ENCODE measurements at places on chromosomes 2 and 18.

DNA sequence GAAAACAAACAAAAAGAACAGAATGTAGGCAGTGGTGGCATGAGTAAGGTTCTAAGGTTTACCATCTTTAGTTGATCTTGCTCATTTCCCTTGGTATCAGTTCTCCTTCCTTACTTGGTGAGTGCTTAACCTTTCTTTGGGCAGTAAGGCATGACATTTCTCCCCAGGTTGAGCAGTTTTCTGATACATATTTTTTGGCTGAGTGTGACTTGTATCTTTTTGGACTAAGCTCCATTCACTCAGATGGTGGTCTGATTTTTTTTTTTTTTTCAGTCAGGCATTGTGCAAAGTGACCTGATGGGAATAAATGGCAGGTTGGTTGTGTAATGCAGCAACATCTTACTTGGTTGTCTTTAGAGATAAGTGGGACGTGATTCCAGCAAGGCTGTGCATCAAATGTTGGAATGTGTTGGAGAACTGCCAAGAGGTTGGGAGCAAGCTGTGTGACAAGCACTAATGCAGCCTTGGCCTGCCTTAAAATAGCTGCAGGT lies 15.1 kb downstream of the SPTBN1 start:
- no peak for DNase-seq

DNA sequence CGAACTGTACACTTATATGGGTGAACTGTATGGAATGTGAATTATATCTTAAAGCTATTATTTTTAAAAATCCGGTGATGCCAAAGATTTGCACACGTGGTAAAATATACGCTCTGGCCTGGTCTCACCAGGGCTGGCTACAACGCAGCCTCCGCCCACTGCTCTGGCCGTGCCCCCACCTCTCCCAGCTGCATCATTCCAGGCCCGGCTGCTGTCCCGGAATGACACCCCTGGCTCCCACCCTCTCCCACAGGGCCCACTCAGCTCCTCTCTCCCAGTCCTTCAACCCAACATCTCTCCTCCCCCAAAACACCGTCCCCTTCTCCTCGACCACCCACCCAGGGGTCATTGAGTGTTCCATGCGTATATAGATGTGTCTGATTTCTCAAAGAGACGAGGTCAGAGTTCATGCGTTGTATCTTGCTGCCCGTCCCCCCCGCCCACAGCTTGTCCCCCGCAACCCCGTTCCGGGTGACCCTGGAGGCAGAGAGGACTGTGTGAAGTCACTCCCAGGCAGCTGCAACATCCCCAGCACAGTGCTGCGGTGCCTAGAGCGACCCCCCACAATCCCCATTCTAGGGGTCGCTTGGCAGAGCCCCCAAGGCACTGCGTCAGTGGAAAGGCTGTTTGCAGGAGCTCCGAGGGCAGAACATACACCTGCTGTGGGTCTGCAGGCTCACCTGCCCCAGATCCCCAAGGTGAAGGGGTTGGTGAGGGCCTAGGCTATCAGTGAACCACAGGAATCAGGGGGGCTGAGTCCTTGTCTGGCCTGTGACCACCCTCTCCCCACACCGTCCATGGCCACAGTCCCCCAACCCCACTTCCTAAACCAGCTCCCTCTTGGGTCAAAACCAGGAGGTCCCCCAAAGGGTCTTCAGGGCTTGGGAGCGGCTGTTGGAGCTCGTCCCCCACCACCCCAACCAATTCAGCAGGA lies 13.3 kb downstream of the DNMT3A start:
- DNase-seq, result no peak

GRCh38 chr2:218010984-218011652 lies 8.3 kb upstream of the TNS1 start:
- DNase-seq, result peak; percentile 55

DNA sequence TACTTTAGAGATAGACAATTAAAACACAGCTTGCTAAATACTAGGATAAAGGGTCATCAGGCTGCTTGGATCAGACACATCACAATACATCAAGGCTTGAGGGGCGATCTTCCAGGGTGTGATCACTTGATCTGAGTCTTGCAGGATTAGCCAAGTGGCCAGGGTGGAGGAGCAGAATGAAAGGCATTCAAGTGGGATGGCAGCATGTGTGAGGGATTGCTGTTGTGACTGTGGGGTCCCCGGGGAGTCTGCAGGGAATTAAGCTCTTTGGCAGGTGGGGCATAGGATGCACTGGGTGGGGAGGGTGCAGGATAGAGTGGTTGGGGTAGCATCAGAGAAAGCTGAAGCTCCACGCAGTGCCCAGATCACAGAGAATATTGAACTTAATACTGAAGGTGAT lies 58.0 kb upstream of the TMEM163 start:
- no peak for DNase-seq

GRCh38 chr2:190181123-190181669 lies 118.7 kb upstream of the MSTN start:
- DNase-seq, result no peak

DNA sequence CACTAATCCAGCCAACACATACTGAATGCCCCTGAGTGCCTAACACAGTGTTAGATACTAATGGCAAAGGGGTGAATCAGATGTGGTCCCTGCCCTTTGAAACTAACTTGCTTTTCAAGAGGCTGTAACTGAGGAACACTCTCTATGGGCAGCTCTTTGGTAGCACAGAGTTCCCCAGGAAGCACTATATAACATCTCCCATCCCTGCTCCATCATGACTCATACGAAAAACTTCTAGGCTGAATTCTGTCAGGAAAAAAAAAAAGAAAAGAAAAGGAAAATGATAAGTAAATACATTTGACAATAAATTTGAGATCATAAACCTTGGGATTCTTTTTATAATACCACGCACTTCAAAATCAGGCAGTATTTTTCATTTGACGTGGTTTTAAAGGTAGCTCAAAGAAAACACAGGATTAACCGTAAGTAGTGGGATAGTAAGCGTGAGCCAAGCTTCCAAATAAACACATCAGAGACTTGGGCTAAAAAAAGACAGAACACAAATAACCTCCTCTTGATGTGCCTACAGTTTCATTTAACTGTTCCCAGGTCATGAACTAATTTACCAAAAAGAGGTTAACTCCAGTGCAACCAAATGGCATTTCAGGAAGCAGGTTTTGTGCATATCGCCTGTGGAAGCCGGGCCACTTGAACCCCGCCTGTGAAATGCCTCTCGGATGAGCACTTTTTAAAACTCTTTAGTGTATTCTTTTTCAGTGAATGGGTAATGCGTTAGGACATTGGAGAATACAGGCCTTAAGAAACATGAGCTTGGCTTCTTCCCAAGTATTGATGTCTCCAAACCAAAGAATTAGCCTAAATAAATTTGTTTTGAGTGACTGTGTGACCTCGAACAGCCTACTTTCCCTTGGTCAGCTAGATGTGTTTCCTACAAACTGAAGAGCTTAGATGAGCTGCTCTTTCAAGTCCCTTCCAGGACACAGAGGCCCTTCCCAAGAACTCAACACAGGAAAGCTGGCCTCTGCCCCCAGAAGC lies 42.0 kb downstream of the RDH14 start:
- DNase-seq, result no peak

GRCh38 chr2:143807671-143808070 lies 678.5 kb downstream of the ARHGAP15 start:
- DNase-seq, result peak; percentile 86

GRCh38 chr2:205287316-205287715 lies 395.0 kb upstream of the NRP2 start:
- no peak for DNase-seq

GRCh38 chr2:3207091-3207491 lies 170.5 kb downstream of the EIPR1 start:
- no peak for DNase-seq

GRCh38 chr2:100818003-100818605 lies 1.8 kb upstream of the NPAS2 start:
- DNase-seq, result no peak

DNA sequence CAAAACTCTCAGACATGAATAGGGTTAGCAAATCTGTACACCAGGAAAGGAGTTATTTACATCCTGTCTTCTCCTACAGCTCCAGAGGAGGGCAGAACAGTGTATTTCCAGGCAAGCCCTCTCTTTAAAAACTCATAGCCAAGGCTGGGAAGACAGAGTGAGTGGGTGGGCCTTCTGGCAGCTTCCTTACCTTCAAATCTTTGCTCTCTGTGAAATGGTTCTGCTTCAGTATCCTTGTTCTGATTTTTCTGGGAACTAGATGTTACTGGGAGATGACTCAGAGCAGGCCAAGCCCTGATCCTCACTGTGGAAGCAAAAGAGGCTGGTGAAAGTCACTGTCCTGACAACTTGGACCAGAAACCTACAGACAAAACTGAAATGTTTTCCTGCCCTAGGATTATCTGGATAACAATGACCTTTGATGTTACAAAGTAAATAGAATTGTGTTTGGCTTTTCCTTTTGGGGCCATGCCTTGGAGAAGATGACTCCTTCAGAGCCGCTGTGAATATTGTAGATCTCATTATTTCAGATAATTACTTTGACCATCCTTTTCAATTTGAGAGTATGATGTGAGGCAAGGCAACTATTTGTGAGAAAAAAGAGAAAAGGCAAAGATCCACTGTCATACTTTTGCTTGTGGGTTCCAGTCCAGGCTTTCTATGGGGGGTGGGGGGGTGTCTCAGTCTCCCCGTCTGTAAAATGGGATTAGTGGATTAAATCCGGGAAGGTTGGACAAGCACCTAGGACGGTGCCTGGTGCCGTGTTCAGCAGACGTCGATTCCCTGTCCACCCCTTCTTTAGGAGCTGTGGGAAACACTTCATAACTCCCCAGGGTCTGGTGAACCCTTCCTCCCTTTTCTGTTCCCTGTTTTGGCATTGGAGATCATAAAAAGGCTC lies 644 bp upstream of the QPCT start:
- DNase-seq, result peak; percentile 51

DNA sequence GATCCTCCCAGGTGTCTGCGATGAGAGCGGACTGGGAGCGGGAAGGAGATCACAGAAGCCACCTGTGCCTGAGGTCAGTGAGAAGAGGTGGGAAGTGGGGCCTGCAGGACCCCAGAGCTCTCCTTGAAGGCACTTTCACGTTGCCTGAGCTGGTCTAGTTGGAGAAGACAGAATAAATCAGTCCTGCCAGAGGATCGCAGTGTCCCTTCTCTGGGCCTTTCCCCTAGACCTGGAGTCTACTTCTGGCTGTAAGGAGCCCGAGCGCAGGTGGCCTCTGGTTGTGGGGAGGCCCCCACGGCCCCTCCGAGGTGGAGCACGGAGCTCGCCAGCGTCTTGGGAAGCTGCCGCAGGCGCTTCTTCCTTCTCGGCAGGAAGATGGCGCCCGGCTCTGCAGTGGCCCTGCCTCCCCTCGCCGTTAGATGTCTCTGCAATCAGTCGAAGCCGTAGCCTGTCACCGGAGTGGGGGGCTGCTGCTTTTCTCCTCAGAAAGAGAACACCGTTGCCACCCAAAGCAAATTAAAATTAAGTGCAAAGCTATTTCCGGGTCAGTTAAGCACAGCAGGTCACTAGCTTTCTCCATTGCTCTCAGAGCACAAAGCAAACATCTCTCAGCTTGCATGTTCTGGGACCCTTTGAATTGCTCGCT lies 212.0 kb upstream of the MYT1L start:
- no peak for DNase-seq

GRCh38 chr2:238847841-238848690 lies at the start of gene TWIST2:
Gene TWIST2 (plus strand): TSS chr2:238848085. CDS start chr2:238848216, 131 bp downstream.
- peak; percentile 40 for DNase-seq

DNA sequence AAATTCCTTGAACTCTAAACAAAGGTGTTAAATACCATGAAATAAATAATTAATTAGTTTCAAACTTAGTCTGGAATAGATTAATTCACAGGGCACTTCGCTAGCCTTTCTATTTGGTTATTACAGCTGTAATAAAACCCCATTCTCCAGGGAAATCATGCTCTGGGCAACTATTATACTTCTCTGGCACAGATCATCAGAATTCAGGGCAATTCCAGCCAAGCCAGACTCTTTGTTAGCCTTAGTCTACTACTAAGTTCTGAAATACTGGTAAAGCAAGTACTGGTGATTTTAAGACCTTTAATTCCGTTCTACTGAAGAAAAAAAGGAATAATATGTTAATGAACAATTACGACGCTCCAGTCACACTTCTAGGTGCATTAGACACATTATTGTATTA lies 123.4 kb upstream of the PDE1A start:
- no peak for DNase-seq

- no peak for DNase-seq
These were observed 56.5 kb downstream of the TPGS2 start for GRCh38 chr18:36772241-36772723.

- no peak for DNase-seq
These were observed 381.2 kb downstream of the TXNL1 start for GRCh38 chr18:56257205-56257604.

Data from NB4 (cell line).